ENCODE measurements at places on chromosomes 4 and X.

DNA sequence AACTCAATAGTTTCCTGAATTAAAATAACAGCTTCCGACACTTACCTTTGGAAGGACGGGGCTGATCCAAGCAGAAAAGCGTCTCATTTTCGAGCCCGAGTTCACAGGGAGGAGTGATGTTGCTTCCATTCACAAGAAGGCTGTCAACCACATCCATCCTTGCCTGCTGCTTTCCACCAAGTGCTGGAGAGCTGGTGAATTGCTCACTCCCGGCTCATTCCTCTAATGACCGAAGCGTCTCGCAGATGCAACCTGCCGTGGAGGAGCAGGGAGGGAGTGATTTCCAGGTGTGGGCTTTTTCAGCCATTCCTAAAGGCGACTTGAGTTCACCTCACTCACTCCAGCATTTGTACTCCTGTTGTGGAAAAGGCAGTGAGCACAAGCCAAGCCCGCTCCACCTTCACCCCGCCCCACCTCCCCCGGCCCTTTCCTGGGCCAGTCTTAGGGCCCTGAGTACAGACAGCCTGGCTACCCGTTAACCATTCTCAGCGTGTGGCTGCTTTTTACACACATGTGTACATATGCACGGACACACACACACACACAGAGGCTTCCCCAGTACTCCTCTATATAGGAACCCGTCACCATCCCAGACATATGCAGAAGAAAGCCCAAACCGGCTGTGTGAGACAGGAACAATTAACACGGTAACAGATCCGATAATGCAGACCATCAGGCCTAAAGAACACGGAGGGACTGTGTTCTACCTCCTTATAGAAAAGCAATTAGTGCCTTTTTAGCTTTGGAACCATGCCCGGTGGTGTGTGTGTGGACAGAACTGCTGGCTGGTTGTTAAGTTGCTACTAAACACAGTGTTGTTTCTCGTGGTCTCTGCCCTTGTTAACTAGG, at the start of gene CCKAR:
Gene CCKAR, minus strand, starts transcription at position 374 of the 849 bp plus-strand sequence. Its CDS starts 217 bp downstream, at position 157.
- DNase-seq: no peak

DNA sequence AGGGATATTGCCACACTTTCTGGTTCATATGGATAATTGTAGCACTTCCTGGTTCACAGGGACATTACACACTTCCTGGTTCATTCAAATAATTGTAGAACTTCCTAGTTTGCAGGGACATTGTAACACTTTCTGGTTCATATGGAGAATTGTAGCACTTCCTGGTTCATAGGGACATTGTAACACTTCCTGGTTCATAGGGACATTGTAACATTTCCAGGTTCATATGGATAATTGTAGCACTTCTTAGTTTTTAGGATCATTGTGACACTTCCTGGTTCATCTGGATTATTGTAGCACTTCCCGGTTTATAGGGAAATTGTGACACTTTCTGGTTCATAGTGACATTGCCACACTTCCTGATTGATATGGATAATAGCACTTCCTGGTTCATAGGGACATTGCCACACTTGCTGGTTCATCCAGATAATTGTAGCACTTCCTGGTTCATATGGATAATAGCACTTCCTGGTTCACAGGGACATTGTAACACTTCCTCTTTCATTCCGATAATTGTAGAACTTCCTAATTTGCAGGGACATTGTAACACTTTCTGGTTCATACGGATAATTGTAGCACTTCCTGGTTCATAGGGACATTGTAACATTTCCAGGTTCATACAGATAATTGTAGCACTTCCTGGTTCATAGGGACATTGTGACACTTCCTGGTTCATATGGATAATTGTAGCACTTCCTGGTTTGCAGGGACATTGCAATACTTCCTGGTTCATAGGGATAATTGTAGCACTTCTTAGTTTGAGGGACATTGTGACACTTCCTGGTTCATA, 59.2 kb upstream of the CD99 start:
- DNase-seq: no peak

DNA sequence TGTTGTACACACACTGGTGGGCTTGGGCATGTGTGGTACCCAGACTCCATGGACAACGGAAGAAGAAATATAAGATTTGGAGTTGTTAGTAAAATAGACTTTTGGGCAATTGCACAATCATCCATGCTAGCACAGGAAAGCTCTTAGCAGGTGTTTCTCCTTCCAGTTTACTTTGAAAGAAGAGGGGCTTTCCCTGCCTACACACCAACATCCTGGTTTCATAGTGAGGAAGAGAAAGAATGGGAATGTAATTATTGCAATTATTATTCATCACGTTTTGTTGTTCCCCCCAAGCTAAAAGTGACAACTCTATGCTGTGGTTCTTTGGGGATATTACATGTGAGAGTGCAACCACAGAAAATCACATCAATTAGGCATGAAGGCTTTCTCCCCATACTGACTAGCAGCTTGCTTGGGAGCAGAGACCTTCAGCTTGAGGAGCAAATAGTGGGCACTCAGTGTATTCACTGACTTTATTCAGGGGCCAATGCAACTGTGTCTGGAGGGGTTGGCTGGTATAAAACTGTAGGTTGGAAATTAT, 57.2 kb upstream of the PUDP start:
- DNase-seq: no peak

- DNase-seq: no peak
These were observed 333.9 kb downstream of the INPP4B start for GRCh38 chr4:142512161-142512560.

- DNase-seq: no peak
These were observed 4.0 kb downstream of the ITIH6 start for GRCh38 chrX:54794028-54794427.
